ENCODE measurements at places on chromosomes 2 and 18. TPM values are rescaled to one million over a fixed set of nuclear protein-coding genes. Genes with fewer than 3 reads are reported as not detected.

The SPP2 gene
- not detected for total RNA-seq

The OR6B2 gene
- not detected for total RNA-seq

The PPP4R3B gene
- total RNA-seq: 48.4 TPM

The FN1 gene
- total RNA-seq: 2,380 TPM

The TNS1 gene
- total RNA-seq: 64.6 TPM

The GPR45 gene
- total RNA-seq: not detected

The PPIL3 gene
- 26.8 TPM for total RNA-seq

The ST8SIA3 gene
- total RNA-seq: not detected

The TEX44 gene
- not detected for total RNA-seq

Measured in uterine smooth muscle cell (primary cell).